Cardiac atrium fibroblast (primary cell): ENCODE measurements at places on chromosomes 11 and 22. TPM values are rescaled to one million over a fixed set of nuclear protein-coding genes. Genes with fewer than 3 reads are reported as not detected.

TRABD gene
- 23.5 and 27.1 TPM in 2 replicates for total RNA-seq

MRGPRF gene
- total RNA-seq = 4.9 and 9.4 TPM in 2 replicates

PLEKHA7 gene
- total RNA-seq = 0.16 TPM in 1 of 2 replicates, not detected in the other

BAIAP2L2 gene
- total RNA-seq = 2.4 and 9.7 TPM in 2 replicates

ACRV1 gene
- not detected in 2 replicates for total RNA-seq

SOX10 gene
- total RNA-seq = not detected in 2 replicates

GATD1 gene
- 39.0 and 42.3 TPM in 2 replicates for total RNA-seq

OR10D3 gene
- not detected in 2 replicates for total RNA-seq

OR52I1 gene
- total RNA-seq = not detected in 2 replicates

MS4A6A gene
- 1.6 TPM in 1 of 2 replicates, not detected in the other for total RNA-seq

PKDREJ gene
- total RNA-seq = not detected in 2 replicates
